ENCODE measurements at places on chromosomes 7 and 10.

DNA sequence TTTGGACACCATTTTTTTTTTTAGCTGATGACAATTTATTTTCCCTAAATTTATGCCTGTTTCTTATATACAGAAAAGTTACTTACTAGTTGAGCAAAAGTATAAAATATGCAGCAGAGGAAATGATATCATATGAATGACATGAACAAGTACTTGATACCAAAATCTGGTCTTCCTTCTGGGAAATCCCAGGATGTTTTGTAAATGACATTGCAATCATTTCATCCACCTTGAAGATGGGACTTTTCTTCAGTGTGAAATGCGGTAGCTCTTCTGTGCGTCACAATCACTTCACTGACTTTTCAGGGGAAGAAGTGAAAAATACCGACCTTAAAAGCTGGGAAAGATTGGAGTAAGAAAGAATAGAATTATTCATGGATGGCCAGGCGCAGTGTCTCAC, 23.8 kb downstream of the C1QL3 start:
- no peak for DNase-seq

- DNase-seq = no peak
These were observed 4.3 kb upstream of the PPIF start for GRCh38 chr10:79342811-79343561.

GRCh38 chr10:58943960-58944359, 232.5 kb upstream of the PHYHIPL start:
- DNase-seq = no peak

- DNase-seq = no peak
These were observed 742.0 kb upstream of the IGFBP3 start for GRCh38 chr7:46663025-46663424.

DNA sequence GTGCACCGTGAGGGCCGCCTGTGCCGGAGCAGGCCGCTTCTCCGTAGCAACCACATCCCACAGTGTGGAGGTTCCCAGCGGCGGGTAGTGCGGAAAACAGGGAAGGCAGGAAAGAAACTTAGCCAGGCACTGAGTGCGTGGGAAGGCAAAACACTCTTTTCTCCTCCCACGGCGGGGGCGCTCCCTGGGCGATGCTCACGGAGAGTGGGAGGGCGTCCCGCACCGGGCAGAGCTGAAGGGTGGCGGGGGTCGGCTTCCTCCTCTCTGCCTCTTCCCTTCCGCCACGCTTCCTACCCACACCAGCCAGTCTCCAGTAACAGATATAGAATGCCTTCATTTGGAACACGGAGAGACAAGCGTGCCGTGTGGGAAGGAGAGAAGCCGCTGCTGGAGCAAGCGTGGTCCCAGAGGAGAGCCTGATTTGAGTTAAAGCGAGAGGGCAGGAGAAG, 252.5 kb downstream of the PAXIP1 start:
- no peak for DNase-seq

GRCh38 chr7:138285129-138285528, 174.9 kb upstream of the TRIM24 start:
- DNase-seq = no peak

DNA sequence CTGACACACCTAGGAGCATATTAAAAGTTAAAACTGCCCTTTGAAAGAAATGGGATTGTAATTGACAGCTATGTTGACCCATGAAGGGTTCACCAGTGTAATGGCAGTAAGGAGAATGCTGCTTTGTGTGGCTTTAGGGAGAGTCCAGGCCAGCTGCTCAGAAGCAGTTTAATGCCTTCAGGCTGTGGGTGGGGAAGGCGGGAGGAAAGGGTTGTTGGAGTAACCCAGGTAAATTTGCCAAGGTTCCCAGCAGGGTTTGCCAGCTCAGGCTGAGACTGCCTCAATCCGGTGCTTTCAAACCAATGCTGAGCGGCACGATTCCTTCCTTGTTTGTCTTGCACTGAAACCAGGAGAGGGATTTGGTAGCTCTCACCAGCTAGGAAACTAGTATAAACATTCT, 637.2 kb downstream of the INHBA start:
- no peak for DNase-seq

GRCh38 chr10:28986117-28986792, 302.6 kb upstream of the LYZL1 start:
- DNase-seq = no peak

DNA sequence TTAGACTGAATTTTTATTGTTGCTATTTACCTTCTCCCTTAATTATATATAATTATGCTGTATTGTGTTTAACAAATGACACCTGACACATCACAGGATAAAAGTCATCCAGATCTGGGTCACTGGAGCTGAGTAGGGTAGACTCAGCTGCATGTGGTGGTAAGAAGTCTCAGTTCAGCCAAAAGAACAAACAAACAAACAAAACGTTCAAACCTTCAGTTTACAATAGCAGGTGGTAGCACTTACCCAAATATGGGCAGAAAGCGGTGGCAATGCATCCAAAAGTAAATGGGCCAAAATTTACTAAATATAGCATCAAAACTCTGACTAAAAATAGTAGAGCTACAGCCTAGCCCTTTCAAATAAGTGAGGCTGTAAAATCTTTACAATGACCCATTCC, 42.2 kb downstream of the ZWINT start:
- DNase-seq = no peak

- DNase-seq = no peak
These were observed 23.9 kb upstream of the TPK1 start for GRCh38 chr7:144859739-144860138.

DNA sequence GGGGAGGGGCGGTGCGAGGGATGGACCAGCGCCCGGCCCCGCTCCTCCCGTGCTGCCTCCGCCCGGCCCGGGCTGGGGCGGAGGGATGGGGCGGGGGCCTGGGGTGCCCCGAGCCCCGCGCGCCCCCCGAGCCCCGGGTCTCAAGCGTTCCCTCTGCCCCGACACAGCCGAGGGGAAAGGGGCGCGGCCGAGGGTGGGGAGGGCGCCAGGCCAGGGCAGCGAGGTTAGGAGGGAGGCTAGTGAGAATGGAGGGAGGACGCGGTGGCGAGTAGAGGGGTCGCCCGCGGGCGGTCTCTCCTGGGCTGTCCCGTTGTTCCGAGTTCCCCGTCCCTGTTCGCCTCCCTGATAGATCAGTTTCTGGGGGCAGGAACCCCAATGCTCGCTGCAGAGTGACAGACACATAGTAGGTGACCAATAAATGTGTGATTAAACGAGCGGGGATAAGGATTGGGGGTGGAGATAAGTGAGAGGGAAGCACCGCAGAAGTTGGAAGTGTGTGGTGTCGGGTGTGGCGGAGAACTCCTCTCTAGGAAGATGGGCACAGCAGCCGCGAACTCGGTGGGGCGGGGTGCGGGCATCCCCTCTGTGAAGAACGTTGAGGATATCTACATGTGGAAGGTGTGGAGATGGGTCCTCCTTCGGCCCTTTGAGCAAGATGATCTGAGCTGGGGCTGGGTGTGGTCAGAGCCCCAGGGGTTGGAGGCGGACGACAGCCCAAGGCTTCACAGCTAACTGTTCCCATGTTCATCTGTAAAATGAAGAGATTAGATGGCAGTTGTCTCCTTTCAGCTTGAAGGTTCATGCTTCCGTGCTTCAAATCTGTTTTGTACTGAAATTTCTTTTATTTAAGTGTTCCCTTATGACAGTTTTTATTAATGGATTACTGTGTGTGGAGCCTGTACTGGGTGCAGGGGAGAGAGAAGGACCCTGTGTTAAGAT, 580 bp downstream of the ZNF775 start:
- peak; percentile 32 for DNase-seq

- DNase-seq = no peak
These were observed 55.1 kb upstream of the GLCCI1 start for GRCh38 chr7:7913504-7913903.

DNA sequence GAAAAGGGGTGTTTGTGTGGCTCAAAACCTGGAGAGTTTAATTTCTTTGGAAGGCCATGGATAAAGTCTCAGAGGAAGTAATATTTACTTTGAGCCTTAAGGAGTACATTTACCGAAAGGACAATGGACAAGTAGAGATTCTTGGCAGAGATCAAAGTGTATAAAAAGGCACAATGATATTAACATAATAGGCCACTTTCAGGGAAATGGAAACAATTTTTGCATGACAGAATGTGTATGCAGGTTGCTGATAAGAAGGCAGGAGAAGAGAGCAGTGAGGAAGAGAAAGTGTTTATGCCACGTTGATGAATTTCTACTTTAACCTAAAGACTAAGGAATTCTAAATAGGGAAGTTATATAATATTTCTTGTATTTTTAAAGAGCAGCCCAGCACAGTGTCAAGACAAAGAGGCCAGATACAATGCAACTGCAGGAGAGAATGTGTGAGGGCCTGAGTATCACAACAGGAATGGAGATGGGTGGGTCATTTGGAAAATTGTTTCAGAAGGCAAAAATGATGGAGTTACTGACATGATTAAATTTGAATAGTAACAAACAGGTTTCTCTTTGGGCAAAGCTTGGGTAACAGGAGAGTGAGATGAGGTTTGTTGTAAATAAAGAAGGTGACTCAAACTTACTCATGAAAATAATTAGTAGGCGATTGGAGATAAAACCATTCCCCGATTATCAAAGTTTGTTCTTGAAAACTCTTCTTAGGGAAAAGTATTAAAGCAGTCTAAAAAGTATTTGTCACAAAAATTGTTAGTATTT, 84.1 kb downstream of the THSD7A start:
- DNase-seq = no peak

- DNase-seq = peak; percentile 59
These were observed 63.9 kb upstream of the GSDME start for GRCh38 chr7:24821045-24821753.

- DNase-seq = no peak
These were observed 23.6 kb downstream of the AKR1B1 start for GRCh38 chr7:134435161-134435920.

- DNase-seq = no peak
These were observed 159.0 kb upstream of the POM121L12 start for GRCh38 chr7:52876402-52876801.

DNA sequence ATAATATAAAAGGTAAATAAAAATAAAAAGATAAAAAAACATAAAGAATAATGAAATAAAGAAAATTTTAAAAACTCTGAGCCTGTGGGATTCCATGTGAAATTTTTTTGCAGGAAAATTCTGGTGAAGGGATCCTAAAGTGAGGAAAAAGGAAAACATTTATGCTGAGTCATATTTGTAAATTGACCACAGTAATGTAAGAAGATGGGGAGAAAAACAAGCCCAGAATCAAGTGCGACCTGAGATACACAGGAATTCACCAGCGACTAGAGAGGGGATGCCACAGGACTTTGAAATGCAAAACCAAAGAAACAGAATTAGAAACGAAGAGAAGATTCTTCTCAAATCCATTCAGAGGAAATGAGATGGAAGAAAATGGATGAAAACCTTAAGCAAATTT, 133.8 kb upstream of the PFKP start:
- DNase-seq = no peak

DNA sequence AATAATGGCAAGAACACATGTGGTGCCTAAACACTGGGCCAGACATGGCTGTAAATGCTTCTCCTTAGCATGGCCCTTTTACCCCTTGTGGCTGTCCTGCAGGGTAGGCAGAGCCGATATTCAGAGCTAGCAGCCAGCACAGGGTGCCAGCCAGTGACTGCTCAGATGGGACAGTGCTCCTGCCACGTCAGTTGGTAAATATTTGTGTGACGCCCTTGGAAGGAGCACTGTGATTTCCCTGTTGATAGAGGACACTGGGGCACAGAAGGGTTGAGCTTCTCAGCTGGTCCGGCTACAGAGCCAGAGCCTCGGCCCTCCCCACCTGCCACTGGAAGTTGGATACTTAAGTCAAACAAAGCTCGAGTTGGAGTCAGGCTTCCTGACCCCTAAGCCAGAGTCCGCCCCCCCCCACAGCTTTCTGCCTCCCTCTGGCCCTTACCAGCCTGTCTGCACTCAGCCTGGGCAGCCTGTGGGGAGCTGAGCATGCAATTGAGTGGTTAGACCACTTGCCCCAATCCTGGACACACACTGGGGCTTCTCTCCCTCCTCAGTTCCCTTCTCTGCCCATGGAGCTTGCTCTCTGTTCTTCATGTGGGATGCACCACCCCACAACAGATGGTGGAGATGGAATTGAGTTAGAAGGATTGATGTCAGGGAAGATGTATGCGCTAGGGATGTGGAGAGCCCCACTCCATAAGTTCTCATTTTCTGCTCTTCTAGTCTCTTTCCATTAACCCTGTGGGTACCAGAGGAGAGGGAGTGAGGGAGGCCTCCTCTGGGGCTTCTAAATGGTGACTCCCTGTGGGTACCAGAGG, 350.8 kb downstream of the PLXNA4 start:
- DNase-seq = no peak

- no peak for DNase-seq
These were observed 30.8 kb downstream of the SH2B2 start for GRCh38 chr7:102317231-102318059.

- no peak for DNase-seq
These were observed 35.3 kb upstream of the STARD3NL start for GRCh38 chr7:38142736-38143135.

- no peak for DNase-seq
These were observed 147.1 kb downstream of the RNF216 start for GRCh38 chr7:5634107-5634950.

GRCh38 chr10:42781893-42782445, 626 bp upstream of the BMS1 start:
- DNase-seq = no peak

DNA sequence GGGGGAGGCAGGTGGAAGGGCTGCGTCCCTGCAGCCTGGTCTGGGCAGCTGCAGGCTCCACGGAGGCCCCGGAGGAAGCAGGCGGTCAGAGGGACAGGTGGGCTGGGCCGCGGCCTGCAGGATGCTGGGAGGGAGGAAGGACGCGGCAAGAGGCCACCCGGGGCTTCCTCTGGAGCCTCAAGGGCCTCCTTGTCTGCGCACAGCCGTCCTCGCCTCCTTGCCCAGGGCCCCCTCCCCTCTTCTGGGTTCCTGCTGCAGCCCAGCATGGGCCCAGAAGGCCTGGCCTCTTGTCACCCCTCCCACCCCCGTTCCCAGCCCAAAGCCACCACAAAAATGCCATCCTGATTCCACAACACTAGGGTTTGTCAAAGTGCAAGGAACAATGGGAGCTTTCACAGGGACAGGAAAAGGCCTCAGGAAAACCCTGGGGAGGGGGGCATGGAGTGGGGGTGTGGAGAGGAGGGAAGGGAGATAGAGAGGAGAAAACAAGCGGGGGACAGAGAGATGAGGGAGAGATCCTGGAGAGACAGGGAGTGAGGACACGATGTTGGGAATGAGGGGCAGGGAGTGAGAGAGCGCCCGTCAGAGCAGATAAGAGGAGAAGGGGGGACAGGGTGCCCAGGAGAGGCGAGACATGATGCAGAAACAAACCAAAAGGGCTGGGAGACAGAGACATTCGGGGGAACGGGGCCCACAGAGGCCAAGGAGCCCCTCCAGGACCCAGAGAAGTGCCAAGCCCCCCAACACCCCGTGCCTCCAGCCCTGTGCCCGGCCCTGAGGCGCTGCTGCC, 41.8 kb downstream of the ZCCHC24 start:
- DNase-seq = no peak

GRCh38 chr10:79001082-79001885, 67.5 kb upstream of the ZMIZ1 start:
- DNase-seq = no peak

DNA sequence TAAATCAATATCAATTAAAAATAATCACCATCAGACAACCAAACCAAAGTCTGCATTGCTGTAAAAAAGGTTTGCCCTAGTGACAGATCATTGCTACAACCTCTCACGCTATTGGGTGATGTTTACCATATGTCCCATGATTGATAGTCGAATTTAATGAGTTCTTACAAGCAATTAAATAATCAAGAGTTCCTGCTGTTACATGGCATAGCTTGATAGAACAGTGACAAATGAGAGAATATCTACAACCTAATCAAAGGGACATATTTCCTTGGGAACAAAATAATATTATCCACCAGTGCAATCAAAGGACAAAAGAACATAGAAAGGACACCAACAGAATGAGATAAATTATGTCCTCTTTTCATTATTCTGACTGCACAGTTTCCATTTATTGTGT, 387.4 kb downstream of the ETV1 start:
- no peak for DNase-seq

Measured in activated B cell treated with CpG ODN at 0.5 μM for 24 hours (primary cell).